ENCODE measurements at places on chromosomes 3 and 15.
A peak's percentile ranks its signal among the peaks of the same experiment; 100 is the strongest.

DNA sequence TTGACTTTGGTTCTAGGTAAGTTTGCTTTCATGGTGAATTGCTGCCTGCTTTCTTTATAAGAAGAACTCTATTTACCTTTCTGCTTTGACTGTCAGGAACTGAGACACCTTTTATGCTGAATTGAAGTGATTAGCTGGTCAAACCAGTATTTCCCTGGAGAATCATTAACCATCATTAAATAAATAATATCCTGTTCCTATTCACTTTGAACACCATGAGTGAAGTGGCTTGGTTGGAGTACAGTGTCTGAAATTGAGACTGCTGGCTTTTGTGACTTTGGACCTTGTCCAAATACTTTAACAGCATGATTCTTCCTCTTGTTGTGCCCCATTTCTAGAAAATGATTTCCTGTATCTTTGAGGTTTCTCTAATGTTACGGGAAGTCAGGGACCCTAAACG is 5.6 kb upstream of the TMEM62 start:
- no peak for DNase-seq

DNA sequence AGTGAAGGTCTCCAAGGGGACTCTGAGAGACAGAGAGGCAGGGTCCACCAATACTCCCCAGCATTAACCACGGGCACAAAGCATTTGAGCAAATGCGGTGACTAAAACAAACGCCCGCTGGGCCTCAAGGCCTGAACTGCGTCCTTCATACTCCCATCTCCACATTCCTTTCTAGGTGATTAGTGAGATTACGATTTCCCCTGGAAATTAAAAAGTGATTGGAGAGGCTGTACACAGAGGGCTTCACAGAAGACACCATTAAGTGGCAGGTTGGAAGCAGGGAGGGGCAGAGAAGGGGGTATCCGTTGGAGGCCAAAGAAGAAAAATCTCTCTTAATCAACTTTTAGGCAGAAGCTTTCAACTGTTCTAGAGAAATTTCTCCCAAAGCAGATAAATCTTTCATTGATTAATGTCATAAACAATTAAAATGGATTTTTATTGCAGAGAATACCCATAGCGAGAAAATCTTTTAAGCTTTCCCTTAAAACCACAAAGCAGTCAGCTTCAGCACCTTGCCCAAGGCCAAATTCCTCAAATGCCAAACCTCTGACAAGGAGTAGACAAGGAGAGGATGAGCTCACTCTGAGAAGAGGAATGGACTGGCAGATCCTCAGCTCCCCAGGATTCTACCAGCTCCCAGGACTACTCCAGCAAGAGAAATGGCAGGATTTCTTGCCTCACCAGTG is 38.2 kb downstream of the MB21D2 start:
- DNase-seq: peak; percentile 16

DNA sequence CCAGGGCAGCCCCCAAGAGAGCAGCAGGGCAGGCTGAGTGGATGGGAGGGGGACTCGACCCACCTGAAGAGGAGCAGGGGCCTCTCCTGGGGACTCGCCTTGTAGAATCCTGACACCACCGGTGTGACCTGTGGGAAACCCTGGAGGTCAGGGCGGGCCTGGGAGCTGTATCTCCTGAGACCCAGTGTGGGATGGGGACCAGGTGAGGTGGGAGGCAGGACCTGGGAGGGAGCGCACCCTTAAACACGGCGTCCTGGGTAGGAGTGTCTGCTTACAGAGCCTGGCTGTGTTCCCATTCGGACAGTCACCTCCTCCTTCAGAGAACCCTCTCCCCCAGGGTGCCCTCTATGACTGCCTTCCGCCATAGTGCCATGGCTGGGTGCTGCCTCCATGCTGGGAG is 27.1 kb downstream of the C15orf39 start:
- DNase-seq: no peak

- no peak for DNase-seq
Observed at GRCh38 chr3:194281766-194282165, 69.4 kb downstream of the CPN2 start.

GRCh38 chr3:4448187-4448586 is 18.9 kb downstream of the SUMF1 start:
- no peak for DNase-seq

DNA sequence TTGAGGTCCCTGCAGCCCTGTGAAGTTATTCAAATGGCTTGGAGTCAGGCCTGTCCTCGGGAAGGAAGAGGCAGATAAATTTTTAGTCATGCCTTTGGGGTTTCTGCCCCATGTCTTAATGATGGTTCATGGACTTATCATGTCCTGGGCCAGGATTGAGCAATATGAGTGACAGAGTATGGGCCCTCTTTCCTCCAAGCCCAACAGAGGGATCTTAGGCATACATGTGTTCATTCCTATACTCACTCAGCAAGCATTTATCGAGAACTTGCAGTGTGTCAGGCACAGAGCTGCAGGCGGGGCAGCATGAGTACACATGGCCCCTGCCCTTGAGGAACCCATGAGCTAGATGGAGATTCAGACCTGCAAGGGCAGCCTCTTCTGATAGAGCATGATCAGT is 6.2 kb downstream of the ESYT3 start:
- no peak for DNase-seq

DNA sequence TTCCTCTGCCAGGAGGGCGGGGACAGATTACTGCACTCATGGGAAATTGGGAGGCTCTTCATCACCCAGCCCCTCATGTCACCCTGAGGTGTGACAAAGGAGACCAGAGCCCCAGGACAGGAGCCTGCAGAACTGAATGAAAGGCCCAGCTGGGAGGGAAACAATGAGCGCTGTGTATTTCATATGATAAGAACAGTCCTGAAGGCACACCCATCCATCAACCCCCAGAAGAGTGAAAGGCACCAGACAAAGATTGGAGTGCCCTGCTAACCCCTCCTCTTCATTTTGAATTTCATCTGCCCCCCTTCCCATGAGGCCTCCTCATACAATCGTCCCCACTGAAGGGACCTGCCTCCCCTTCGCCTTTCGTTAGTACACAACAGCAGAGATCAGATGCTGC is 160.0 kb upstream of the PRICKLE2 start:
- no peak for DNase-seq

DNA sequence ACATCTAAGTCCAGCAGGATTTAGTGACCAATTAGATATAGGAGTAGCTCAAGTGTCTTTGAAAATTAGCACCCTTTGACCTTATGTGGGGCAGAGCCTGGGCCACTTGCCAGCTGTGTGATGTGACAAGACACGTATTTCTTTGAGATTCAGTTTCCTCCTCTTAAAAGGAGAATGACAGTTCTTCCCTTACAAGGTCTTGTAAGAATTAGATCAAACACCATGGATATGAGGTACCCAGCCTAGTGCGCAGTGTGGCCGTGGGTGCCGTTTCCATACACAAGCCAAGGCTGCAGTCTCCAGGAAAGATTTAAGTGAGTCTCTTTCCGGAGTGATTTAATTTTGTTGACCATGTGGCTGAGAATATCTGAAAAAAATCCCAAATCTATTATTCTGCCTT is 46.3 kb downstream of the ARHGAP31 start:
- DNase-seq: no peak

DNA sequence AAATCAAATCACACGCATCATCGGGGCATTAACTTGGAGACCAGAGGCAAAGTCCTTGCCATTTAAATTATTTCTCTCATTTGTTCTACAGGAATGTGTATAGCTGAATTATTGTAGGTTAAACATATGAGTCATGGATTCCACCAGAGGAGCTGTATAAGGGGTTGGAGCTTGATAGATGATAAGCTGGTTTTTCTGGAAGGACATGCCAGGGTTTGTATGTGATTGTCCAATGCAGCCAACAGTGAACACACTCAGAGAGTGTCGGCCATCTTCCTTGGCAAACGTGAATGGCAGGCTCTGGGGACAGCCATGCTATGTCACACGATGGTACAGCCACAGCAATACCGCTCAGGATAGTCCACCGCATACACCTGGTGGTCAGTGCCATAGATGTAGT is 25.1 kb downstream of the SSUH2 start:
- no peak for DNase-seq

- DNase-seq: peak; percentile 14
Observed at GRCh38 chr15:34336991-34337556, 507 bp downstream of the SLC12A6 start.

DNA sequence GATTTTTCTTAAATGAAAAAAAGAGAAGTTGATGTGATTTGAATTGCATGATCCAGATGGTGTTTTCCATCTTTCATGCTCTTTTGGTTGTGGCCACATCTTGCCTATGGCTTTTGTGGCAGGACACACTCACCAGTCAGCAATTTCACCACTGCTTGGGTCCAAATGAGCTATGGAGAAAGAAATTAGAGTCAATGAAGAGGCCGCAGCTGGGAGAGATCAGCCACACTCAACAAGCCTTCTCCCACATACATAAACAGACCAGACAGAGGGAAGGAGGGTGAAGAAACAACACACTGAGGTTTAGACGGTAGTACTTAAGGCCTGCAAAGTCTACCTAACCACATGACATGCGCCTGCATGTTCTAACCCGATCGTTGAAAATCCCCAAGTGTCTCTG is 110.7 kb upstream of the CDIN1 start:
- no peak for DNase-seq

- DNase-seq: peak; percentile 54
Observed at GRCh38 chr3:48561045-48561736, 2.4 kb downstream of the UCN2 start.

DNA sequence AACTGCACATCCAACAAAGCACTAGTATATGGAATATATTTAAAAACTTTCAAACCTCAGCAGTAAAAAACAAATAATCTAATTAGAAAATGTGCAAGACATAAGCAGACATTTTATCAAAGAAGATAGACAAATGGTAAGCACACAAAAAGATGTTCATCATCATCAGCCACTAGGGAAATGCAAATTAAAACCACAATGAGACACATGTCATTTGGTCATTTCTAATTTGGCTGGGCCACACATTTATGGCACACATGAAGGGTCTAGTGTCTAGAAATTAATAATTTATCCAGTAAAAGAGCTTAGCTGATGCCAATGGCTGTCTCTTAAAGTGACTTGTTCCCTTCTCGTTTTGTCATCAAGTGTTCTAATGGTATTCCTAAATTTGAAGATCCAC is 45.8 kb downstream of the ARHGAP31 start:
- no peak for DNase-seq

DNA sequence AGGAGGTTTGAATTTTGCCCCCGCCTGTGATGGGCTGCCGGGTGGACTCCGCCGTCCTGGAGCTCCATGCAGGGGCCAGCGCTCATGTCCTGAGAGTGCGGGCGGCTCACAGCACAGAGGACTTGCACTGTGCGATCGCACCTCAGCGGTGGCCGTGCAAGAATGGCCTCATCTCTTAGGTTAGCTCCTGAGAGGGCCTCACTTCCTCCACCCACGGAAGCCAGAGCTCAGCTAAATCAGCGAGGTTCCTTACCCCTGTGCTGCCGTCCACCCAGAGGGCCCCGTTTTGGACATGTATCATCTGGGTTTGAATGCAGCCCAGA is 72.0 kb upstream of the PCSK6 start:
- DNase-seq: no peak

DNA sequence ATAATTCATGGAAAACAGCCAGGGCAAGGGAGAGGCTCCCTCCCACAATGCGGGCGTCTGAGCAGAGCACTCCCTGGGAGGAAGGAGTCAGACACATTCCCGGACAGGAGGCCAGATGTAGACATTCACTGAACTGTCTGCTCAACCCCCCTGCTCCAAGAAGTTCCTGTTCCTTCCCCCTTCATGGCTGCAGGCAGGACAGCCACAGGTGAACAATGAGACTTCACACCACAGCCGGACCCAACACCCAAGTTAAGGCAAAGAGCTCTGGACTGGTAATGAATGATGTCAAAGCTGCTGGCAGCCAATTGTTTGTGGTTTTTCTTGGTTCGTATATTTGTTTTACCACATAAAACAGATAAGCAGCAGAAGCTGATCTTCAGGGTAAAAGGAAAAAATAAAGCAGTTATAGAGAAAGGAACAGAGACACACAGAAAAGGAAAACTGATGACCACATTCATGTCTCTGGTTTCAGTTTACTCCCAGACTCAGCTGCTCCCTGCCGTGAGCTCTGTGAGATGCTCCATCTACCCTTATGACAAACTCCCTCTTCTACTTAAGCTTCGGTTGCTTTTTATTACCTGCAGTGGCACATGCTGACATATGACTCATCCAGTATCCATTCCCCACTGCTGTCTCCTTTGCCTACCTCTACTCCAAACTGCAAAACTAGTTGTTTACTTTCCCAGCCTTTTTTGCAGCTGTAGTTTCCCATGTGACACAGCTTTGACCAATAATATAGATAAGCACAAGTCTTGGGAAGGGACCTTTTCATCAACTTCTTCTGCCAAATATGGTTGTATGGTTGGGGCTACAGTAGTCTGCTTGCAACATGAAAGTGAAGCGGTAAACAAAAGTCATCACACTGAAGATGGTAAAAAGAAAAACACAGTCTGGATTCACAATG is 33.1 kb downstream of the DZIP1L start:
- no peak for DNase-seq

- DNase-seq: no peak
Observed at GRCh38 chr15:84795186-84795585, 22.0 kb upstream of the ALPK3 start.

GRCh38 chr3:186339180-186339918 is 22.7 kb downstream of the DGKG start:
- DNase-seq: no peak

DNA sequence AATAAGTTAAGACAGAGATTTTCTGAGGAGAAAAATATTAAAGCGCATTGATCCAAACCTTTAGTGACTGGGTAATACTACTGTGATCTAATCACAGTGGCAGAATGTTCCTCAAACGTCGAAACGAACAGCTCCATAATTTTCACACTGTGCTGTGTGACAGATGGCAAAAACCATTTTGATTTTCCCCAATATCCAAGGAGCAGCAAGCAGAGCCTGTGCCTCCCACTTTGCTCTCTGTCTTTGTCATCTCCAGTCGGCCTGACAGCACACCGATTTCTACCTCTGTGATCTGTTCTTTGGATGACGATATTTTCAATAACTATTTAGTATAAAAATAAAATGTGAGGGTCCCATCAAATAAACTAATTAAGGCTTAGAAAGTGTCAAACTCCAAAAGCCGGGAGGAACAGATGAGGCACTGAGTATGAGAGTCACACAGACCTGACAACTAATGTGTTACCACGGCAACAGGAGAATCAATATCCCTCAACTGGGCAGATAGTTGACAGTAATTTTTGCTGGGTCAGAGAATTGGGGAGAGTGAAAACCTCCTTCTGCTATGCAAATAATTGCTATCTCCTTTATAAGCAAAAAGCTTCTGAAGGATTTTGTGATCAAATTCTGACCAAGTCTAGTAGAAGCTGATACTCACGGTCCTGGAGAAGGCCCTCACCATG is 489.1 kb upstream of the CFAP20DC start:
- no peak for DNase-seq

DNA sequence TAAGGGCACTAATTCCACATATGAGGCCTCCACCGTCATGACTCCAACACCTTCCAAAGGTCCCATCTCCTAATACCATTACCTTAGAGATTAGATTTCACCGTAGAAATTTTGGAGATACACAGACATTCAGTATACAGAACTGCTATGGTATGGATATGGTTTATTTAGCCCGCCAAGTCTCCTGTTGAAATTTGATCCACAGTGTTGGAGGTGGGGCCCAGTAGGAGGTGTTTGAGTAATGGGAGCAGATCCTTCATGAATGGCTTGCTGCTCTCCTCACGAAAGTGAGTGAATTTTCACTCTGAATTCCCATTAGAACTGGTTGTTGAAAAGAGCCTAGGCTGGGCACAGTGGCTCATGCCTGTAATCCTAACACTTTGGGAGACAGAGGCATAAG is 7.4 kb downstream of the MKRN3 start:
- no peak for DNase-seq

- no peak for DNase-seq
Observed at GRCh38 chr3:177807150-177807875, 610.0 kb upstream of the TBL1XR1 start.

All from thyroid gland (tissue), 4 donors.